ENCODE measurements at places on chromosomes 7 and 10. TPM values are rescaled to one million over a fixed set of nuclear protein-coding genes. Genes with fewer than 3 reads are reported as not detected.

Gene STEAP1B
- 7.1 TPM for total RNA-seq

Gene ADGRA1
- total RNA-seq: 5.5 TPM

Gene CDHR1
- 4.7 TPM for total RNA-seq

Gene ABCB1
- 39.2 TPM for total RNA-seq

Gene MCM10
- total RNA-seq: 5.4 TPM

Gene SAP25
- 1.9 TPM for total RNA-seq

Gene PPP1R17
- 1.8 TPM for total RNA-seq

Gene IDI1
- 219 TPM for total RNA-seq

Gene NCAPG2
- 16.8 TPM for total RNA-seq

Gene MTURN
- total RNA-seq: 98.3 TPM

Gene IDI2
- not detected for total RNA-seq

Gene PPIA
- total RNA-seq: 1,472 TPM

Gene JCAD
- 48.3 TPM for total RNA-seq

Gene INMT
- 5.6 TPM for total RNA-seq

Gene NMT2
- total RNA-seq: 33.8 TPM

Gene GIMAP8
- total RNA-seq: 4.7 TPM

Gene IFIT1B
- 6.7 TPM for total RNA-seq

Gene LIPF
- total RNA-seq: not detected

Gene GJD4
- 0.20 TPM for total RNA-seq

Gene TAX1BP1
- total RNA-seq: 119 TPM

Gene GIMAP5
- total RNA-seq: 8.6 TPM

Gene HOXA6
- 20.5 TPM for total RNA-seq

Gene JMJD1C
- total RNA-seq: 136 TPM

Gene ITGB8
- 193 TPM for total RNA-seq

Gene TUBAL3
- total RNA-seq: 0.66 TPM

Gene OR13A1
- not detected for total RNA-seq

Gene NOS3
- 2.4 TPM for total RNA-seq

Gene HOGA1
- 3.1 TPM for total RNA-seq

Gene VWDE
- total RNA-seq: 2.6 TPM

Gene SGCE
- 104 TPM for total RNA-seq

Gene DKK1
- total RNA-seq: 7.8 TPM

Gene PILRA
- total RNA-seq: 4.3 TPM

Gene ADAM12
- 36.0 TPM for total RNA-seq

Gene FBXO24
- total RNA-seq: 2.0 TPM

Gene LIPJ
- total RNA-seq: 0.40 TPM

Gene PNLIPRP3
- not detected for total RNA-seq

Gene MLXIPL
- total RNA-seq: 1.5 TPM

Gene XRCC2
- 4.5 TPM for total RNA-seq

Gene BTBD16
- total RNA-seq: 0.59 TPM

Gene MEOX2
- total RNA-seq: 21.3 TPM

Gene RELN
- total RNA-seq: 31.9 TPM

Gene WEE2
- total RNA-seq: 0.30 TPM

Measured in spinal cord (tissue), 10 donors.